Stimulated activated CD4-positive, alpha-beta T cell treated with anti-CD3 and anti-CD28 coated beads, Interleukin-1b, Interleukin-23, amount 100 ng/mL, for 1 hour (primary cell): ENCODE measurements at places on chromosomes 1 and 21.

GRCh38 chr1:59482986-59483385 lies 186.1 kb downstream of the FGGY start:
- no peak for DNase-seq

- no peak for DNase-seq
These were observed 10.1 kb downstream of the KRTAP22-2 start for GRCh38 chr21:30580132-30580531.

- no peak for DNase-seq
These were observed 478.2 kb downstream of the NPHP4 start for GRCh38 chr1:5513846-5514526.

GRCh38 chr1:206963119-206963712 lies 7.0 kb downstream of the FCAMR start:
- no peak for DNase-seq

- DNase-seq, result no peak
These were observed 43.1 kb downstream of the ZNF281 start for GRCh38 chr1:200366577-200367253.
